ENCODE measurements at places on chromosomes 6 and 20.

- no peak for DNase-seq
Observed at GRCh38 chr6:144190080-144190479, 39.8 kb downstream of the STX11 start.

DNA sequence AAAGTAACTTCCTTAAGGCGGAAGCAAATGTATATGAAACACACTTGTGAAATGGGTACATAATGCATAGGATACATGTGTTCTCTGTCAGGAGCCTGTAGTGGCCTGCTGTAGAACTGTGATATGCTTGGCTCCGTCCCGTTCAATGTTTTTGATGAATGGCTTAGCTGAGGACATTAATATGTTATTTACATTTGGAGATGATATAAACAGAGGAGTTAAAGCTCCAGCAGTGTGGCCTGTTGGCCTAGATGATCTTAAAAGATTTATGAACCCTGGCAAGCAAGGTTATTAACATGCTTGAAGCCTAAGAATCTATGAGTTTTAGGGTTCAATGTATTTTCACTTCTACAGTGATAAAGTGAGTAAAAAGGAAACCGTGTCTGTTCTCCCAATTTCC is 59.2 kb downstream of the AKAP12 start:
- DNase-seq, result no peak

DNA sequence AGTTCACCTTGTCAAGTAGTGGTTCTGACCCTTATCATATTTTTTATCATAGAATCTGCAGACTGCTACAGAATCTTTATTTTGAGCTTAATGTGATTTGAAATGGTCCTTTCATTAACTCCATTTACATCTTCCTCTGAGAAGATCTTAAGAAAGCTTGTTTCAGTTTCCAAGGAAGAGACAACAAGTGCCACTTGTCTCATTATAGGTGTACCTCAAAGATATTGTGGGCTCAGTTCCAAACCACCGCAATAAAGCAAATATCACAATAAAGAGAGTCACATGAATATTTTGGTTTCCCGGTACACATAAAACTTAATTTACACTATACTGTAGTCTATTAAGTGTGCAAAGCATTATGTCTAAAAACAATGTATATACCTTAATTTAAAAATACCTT is 66.4 kb upstream of the ATXN1 start:
- DNase-seq, result no peak

DNA sequence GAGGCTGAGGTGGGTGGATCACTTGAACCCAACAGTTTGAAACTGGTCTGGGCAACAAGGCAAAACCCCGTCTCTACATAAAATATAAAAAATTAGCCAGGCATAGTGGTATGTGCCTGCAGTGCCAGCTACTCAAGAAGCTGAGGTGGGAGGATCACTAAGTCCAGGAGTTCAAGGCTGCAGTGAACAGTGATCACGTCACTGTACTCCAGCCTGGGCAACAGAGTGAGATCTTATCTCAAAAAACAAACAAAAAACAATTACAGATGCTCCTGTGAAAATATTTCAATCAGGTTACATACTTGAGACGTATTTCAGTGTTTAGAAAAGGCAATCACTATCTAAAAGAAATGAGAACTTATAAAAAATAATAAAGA is 33.8 kb downstream of the RANBP9 start:
- DNase-seq, result no peak

GRCh38 chr6:19478992-19479391 is 358.2 kb upstream of the ID4 start:
- DNase-seq, result no peak

GRCh38 chr20:7754102-7754501 is 186.2 kb downstream of the HAO1 start:
- DNase-seq, result no peak

DNA sequence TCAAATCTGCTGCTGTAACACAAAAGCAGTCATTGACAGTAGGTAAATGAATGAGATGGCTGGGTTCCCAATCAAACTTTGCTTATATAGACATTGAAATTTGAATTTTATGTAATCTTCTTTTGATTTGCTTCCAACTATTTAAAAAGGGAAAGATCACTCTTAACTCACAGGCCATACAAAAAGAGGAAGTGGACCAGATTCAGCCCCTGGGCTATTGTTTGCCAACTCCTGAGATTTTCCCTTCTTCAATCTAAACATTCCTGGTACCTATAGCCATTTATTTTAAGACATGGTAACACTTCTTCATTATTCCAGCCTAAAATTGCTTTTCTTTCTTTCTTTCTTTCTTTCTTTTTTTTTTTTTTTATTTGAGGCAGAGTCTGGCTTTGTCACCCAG is 260.6 kb downstream of the TFAP2A start:
- DNase-seq, result no peak

DNA sequence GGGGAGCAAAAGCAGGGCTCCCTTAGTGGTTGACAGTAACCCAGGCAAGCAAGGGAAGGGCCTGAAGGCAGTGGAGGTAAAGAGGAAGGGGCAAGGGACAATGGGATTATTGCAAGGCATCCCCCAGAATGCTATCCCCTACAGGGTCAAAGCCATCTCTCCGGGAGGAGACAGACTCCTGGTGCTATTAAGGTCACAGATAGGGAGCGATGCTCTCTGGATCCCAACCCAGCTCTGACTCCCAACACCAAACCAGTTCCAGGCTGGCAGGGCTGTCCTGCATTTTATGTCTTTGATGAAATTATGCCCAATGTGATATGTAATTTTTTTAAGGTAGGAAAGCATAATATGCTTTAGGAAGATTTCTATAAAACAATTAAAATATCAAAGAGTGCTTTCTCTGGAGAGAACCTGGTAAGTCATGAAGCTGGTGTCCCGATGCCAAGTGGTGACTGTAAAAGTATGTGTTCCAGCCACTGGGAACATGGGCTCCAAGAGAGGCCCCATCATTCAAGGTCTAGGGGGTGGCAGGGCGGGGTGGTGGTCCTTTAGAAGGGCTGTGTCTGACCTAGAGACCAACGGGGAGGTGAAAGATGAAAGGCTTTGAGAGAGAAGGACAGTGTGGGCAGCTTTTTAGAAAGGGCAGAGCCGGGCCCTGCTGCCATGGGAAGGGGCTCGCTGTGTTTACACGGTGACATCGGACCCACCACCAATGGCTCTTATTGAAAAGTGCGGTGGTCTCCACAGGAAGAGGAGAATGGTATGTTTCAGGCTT is 276.5 kb downstream of the CDC5L start:
- DNase-seq, result no peak

- no peak for DNase-seq
Observed at GRCh38 chr20:21353236-21353635, 44.1 kb downstream of the NKX2-4 start.

GRCh38 chr20:54340667-54341081 is 132.8 kb downstream of the PFDN4 start:
- no peak for DNase-seq

- no peak for DNase-seq
Observed at GRCh38 chr20:5864428-5864827, 85.9 kb downstream of the TRMT6 start.

DNA sequence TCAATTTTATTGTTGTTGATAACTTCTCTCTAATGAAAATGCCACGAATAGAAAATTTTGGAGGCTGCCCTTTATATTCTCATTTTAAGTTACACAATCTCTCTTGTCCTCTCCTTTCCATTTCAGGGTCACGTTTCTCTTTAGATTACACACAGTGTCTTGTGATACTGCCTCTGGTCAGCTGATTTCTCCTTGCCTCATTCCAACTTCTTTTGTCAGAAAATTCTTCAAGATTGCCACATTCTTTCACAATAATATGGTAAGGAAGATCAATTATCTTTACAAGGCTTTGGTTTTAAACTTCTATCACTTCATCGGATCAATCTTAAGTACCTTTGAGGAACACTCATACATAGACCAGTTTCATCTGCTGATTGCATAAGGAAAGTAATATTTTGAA is 370.3 kb downstream of the RFPL4B start:
- no peak for DNase-seq

DNA sequence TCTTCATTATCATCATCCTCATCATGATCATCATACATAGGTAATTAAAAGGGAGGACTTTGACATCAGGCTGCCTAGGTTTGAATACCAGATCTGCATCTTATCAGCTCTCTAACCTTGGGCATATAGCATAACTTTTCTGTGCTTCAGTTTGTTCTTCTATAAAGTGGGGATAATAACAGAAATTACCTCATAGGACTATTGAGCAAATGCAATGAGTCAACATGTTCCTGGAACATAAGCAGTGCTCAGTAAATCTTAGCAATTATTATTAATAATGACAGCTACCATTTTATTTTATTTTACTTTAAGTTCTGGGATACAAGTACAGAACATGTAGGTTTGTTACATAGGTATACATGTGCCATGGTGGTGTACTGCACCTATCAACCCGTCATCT is 7.2 kb downstream of the C20orf202 start:
- DNase-seq, result no peak

GRCh38 chr20:40191573-40191972 is 497.5 kb downstream of the MAFB start:
- DNase-seq, result no peak

DNA sequence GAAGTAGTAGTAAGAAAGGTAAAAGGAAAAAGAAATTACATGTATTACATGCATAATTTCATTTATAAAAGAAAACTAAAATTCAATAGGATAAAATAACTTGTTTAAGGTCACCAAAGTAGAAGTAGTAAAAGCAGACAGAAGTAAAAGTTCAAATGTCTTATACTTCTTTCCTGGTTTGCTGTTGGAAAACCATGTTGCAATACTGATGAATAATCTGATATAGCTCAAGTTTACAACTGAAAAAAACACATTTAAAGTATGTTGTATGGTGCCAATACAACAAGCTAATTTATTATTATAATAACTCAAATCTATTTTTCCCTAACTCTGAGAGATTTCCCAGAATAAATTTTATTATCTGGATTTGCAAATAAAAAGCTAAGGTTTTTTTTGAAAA is 78.3 kb downstream of the PHIP start:
- DNase-seq, result no peak

DNA sequence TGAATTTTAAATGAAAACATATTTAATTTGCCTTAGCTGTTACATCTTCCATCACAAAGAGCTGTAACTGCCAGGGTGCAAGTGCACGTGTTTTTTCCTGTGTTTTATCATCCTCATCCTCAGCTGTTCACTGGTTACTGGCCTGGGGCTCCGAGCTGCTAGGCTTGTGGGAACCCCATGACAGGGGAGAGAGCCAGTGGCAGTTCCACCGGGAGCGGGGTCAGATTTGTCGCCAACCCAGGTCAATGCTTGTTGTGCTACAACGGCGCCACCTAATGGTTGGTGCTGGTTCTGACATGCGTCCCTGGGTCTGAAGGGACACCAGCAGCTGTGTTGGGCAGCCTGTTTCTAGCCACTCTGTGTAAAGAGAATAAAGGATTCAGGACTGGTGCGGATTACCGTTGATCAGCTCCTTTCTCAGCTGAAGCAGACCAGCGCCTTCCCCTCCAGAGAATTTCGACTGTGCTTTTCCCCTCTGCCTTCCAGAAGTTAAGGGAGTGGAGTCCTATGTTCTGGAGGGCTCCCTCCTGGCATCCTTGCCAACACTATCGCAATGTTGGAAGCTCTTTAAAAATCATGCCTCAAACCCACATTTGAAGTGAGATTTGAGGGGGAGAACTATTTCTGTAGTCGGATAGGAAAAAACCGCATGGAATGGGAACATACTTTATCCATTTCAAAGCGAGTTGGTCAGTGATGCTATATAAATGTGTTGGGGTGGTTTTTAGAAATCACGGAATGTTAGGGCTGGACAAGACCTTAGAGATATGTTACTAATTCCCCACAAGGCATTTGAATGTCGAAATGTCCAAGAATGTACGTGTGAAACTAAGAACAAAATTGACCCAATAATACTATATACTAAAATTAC is 32.1 kb downstream of the SUMO4 start:
- DNase-seq, result peak; percentile 77

DNA sequence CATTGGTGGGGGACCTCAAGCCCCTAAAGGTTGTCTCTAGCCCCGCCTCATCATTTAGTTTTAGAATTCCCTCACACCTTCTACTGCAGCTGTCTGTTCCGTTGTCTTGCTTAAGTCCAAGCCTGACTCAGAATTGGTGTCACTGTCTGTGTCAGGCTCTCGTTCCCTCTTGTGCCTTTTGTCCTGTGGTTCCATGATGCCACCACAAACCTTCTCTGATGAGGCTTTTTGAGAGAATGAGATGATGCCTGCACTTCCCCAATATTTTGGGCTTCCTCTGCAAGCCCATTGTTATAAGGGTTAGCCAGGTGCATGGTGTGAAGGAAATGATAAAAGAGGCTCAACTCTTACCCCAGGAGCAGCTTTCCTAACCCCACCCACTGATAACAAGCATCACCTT is 8.1 kb upstream of the AKIRIN2 start:
- DNase-seq, result no peak

GRCh38 chr6:2857580-2858337 is 16.1 kb upstream of the SERPINB1 start:
- no peak for DNase-seq

DNA sequence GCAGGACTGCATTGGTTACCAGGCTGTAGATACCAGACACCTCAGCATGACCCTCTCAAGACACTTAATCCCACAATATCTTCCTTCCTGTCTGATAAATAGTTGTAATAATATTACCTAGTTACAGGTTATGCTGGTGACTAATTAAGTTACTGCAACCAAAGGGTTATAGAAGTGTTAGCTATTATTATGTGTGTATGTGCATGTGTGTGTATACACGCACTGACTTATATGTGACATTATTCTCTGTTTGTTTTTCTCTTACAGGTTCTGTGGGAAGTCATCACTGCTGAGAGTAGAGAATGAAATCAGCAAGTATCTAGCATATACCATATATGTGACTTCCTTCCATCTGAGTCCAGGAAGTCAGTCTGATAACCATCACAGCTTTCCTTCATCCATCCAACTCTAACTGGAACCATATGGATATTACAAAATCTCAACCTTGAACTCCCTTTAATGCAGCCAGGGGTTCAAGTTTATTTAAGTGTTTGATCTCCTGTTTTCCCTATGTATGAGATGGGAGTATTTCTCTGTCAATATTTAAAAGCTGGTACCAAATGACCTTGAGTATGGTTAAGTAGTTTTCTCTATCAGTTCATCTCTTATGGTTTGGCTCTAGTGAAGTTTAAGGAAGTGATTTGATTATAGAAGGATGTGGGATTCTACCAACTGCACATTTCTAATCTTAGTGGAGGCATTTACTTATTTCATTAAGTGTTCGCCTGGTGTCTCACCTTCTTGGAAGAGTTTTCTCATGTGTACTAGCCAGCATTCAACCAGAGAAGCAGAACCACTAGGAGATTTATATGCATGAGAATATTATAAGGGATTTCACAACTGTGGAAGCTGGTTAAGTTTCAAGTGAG is 313.2 kb downstream of the HIVEP2 start:
- no peak for DNase-seq

- DNase-seq, result no peak
Observed at GRCh38 chr6:155710704-155711103, 255.1 kb upstream of the NOX3 start.

DNA sequence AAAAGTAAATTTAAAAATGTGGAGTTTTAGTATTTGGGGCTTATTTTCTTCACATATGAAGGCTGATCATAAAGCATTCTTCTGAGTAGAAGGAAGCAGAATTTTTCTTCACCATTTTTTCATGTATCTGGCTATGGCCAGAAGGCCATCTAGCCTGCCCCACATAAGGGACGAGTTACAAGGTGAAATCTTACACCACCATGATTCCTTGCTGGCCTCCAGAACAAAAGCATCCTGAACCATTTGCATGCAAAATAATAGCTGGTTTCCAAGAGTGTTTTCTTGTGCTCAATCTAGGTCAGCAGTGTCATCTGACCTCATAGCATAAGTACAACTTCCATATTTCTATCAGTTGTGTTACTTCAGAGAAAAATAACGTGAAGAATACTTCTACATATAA is 93.1 kb downstream of the BMP5 start:
- DNase-seq, result no peak
